ENCODE measurements at places on chromosomes 4 and X.

DNA sequence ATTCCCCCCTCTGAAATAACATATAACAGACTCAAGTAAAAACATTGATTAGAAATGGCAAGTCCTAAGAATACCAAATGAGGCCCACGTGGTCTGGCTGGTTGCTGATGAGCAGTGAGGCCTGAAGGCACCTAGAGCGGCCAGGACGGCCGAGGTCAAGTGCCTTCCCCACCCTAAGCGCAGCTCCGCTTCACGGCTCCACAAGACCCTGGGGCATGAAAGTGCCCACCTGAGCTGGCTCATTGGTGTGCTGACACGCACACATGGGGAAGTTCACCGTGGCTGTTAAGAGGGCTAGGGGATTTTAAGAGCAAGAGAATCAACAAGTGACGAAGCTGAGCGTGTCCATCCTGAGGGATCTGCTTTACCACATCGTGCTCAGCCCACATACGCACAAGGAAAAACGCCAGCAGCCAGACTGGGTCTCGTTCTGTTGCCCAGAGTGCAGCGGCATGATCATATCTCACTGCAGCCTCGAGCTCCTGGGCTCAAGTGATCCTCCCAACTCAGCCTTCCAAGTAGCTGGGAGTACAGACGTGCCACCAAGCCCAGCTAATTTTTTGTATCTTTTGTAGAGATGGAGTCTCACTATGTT, 22.4 kb downstream of the DCTD start:
- no peak for DNase-seq

GRCh38 chr4:137106733-137107132, 425.6 kb downstream of the PCDH18 start:
- DNase-seq, result no peak

GRCh38 chr4:139329665-139330200, 27.5 kb upstream of the NDUFC1 start:
- no peak for DNase-seq

DNA sequence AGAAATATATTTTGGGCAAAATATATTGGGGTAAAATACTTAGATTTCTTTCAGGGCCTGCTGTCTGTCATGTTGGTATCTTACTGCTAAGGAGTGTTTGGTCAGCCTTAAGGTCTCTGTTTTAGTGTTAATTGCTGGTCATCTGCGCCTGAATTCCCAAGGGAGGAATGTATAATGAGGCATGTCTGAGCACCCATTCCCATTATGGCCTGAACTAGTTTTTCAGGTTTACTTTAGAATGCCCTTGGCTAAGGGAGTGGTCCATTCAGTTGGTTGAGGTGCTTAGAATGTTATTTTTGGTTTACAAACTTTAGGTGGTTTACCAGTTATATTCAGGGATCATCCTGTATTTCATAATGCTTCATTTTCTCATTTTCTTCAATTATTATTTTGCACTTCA, 125.9 kb downstream of the CFAP299 start:
- no peak for DNase-seq

DNA sequence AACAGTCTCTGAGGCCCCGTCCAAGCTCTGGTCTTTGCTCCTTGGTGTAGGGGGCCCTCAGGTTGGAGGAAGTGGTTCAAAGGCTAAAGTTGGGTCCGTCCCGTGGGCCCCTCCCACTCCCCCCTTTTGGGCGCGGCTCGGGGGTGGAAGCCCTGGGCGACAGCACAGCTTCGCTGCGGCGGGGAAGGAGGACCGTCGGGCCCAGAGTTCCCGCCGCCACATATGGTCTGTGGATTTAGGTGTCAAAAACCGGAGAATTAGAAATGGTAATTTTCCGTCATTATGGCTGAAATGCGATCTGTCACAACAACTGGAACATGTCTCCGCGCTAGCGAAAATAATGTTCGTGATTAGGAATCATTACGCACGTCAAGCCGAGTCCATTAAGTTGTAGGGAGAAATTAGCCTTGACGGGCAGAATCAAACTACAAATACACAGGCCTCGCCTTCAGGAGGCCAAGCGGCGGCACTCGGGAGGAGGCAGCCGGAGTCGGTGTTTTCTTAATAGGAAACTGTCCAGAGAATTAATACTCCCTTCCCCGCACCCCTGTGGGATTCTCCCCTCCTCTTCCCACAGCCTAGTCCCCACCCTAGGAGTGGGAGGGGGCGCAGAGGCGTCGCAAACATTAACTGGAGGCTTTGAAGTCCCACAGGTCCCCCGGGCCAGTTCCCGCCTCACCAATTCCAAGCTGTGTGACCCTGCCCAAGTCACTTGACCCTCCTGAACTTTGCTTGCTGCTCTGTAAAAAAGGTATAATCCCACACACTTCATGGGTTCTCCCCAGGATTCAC, 15.0 kb downstream of the NKX3-2 start:
- DNase-seq, result no peak

DNA sequence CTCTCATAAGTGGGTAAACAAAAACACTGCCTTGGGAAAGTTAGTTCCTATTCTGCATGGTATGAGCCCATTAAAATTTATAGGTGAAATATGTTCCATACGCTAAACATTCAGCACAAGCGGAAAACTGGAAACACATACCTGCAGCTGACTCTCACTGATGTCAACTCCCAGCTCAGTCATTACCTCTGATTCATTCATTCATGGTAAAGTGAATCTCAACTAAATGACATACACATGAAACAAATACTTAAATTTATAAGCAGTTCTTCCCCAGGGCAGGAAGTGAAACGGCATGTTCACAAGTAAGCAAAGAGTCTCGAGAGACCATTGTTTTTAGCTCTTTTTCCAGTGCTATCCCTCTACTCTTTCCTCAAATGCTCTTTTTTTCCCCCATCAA, 1.6 kb downstream of the SLC10A6 start:
- DNase-seq, result no peak

GRCh38 chr4:70688795-70689231, 481 bp downstream of the UTP3 start:
- no peak for DNase-seq

- no peak for DNase-seq
Measured at GRCh38 chr4:87839592-87839946, 6.8 kb downstream of the MEPE start.
